ENCODE measurements at places on chromosomes 2 and 18. TPM values are rescaled to one million over a fixed set of nuclear protein-coding genes. Genes with fewer than 3 reads are reported as not detected.

Gene PKDCC
- 52.2 TPM for total RNA-seq

Gene ANKRD39
- 10.8 TPM for total RNA-seq

Gene ANXA4
- total RNA-seq: 287 TPM

Gene SERPINB13
- total RNA-seq: not detected

Gene VWC2L
- total RNA-seq: 0.09 TPM

Gene ZSWIM2
- total RNA-seq: not detected

Gene TIGD1
- total RNA-seq: 7.0 TPM

Gene DSC1
- not detected for total RNA-seq

Gene CFAP210
- total RNA-seq: 0.60 TPM

All from kidney (tissue), 22 donors.